Right renal pelvis (tissue), 4 donors: ENCODE measurements at places on chromosomes 5 and 9. TPM values are rescaled to one million over a fixed set of nuclear protein-coding genes. Genes with fewer than 3 reads are reported as not detected.

DNA sequence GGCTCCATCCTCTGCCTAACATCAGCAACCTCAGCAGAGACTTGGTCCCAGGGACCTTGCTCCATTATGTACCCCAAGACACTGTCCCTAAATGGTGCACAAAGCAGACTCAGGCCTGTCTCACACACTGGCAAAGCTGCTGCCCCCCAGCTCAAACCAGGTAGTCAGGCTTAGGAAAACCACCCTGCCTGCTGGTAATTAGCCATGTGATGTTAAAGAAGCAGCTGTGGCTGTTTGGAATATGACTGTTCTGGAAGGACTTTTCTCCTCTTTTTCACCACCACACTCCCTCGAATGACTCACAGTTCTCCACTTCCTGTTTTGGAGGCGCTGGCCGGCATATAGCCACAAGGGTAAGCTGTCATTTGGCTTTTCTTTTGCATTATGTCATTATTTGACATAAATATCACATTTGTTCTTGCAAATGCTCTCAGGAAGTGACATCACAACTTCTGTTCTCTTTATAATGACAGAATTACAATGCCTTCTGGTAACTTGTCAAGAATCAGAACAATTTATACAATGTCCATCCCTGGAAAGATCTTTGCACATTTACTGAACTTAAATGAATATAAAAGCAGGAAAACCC is 113.9 kb downstream of the SUSD1 start:
- no peak for DNase-seq

DNA sequence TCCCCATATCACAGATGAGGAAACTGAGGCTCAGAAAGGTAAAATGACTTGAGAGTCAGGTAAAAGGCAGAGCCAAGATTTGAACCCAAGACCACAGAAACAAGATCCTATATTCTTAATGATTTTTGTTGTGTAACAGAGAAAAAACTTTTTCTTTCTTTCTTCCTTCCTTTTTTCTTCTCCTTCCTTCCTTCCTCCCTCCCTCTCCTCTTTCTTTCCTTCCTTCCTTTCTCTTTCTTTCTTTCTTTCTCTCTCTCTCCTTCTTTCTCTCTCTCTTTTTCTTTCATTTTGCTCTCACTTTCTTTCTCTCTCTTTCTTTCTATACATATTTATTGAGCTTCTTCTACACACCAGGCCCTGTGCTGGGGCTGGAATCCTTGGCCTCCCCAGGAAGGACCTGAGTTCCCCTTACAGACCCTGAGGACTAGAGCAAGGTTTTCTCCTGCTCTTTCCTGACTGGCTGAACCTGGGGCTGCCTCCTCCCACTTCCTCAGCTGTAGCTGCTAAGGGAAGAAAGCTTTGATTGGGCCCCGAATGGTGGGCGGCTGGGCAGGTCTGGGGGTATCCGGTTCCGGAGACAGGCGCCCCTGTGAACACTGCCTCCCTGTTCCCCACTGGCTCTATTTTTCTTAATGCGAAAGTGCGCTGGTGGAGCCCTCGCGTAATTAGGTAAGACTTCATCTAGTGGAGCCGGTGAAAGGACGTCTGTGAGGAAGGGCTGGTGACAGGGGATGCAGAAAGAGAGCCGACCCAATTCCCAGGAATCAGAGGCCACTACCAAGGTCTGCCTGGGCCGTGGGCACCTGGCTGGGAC is 27.4 kb upstream of the KIF12 start:
- DNase-seq: no peak

DNA sequence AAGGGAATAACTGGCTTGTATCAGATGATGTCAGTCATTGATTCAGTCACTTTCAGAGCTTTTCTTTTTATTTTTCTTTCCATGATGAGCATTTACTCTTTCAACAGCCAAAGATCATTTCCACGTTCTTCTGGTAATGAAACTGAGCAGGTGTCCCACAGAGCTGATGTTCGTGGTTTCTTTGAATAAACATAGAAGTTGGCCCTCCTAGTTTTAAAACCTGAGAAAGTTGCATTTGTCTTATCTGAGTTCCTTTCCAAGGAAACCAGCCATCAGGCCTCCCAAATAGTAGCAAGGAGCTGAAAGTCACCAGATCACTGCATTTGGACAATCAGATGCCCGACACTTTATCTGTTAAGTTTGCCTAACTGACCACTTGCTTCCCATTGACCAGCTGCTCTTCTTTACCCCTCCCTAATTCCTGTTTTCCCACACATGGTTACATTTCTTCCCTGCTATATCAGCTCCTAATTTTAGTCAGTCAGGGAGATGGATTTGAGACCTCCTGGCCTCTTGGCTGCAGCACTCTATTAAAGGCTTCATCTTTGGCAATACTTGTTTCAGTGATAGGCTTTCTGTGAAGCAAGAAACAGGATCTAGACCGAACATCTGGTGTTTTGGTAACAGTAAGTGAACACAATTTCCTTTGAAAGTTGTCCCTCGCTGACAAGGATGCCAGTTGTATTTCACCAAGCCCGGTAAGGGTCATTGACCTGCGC is 420.8 kb downstream of the CHSY3 start:
- no peak for DNase-seq

DNA sequence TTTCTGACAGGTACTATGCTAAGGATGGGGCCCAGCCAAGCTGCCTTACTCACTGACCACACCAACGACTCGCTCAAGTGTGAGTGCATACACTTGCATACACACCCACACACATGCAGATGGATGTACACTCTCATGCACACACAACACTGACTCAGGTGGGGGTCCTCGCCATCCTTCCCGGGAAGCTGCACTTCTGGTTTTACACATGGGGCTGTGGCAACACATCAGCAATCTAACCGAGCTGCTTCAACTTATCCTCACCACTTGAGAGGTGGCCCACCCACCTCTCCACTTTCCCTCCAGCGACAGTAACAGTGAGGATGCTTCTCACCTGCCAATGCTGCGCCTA is 67.2 kb upstream of the SLC25A51 start:
- DNase-seq: no peak

- DNase-seq: no peak
Measured at GRCh38 chr5:56006094-56006493, 11.3 kb upstream of the IL6ST start.

GRCh38 chr5:2530609-2531008 is 220.9 kb downstream of the IRX2 start:
- no peak for DNase-seq

DNA sequence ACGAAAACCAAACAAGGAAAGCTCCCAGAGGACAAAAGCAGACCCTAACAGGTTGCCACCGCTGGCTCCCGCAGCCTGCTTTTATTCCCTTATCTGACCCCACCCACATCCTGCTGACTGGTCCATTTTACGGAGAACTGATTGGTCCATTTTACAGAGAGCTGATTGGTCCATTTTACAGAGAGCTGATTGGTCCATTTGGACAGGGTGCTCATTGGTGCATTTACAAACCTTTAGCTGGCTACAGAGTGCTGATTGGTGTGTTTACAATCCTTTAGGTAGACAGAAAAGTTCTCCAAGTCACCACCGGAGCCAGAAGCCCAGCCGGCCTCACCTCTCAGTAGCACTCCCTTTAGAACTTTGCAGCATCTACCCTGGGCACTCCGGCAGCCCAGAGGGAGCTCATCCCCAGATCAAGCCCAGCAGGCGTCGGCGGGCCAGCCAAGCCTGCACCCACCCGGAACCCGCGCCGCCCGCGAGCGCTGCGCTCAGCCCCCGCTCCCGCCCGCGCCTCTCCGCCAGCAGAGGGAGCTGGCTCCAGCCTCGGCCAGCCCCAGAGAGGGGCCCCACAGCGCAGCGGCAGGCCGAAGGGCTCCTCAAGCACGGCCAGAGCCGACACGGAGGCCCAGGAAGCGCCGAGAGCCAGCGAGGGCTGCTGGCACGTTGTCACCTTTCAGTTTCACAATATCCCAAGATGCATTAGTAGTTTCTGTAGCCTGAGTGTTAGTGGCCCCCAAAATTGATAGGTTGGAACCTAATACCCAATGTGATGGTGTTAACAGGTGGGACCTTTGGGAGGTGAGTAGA is 35.3 kb upstream of the CLPTM1L start:
- peak; percentile 12 for DNase-seq

DNA sequence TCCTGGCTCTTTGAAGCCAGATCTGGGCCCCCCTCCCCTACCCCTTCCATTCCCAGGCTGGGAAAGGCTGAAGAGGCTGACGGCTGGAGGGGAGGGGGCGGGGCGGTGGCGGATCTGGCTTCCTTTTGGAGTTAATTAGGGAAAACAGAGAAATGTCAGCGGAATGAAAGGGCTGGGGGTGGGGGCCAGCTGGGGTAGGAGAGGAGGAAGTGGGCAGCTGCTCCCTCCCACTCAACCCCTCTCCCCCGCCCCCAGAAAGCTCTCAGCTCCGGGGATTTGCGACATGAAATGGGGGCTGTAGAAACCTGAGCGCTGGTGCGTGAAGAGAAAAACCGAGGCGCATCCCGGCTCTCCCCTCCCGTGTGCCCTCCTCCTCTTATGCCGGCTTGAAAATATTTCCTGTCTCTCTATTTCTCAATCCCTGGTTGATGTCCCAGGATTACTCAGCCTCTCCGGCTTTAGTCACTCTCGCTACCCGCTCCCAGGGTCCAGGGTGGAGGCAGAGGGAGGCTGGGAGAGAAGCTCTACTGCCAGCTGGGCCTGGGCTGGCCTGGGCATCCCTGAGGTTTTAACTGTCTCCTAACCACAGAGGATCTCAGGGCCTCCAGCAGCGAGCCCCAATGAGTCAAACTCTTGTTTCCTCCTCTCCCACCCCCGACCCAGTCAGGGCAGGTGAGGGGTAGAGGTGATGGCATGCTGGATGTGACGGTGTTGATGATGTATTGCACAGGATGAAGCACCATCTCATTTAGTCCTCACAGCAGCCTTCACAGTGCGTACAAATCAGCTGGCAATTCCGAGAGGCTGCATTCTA is 20.1 kb downstream of the PCDHGC5 start:
- DNase-seq: peak; percentile 78

TRIM7 gene
- 0.29 TPM for polyA plus RNA-seq

MARCHF11 gene
- 4.4 TPM for polyA plus RNA-seq

DNA sequence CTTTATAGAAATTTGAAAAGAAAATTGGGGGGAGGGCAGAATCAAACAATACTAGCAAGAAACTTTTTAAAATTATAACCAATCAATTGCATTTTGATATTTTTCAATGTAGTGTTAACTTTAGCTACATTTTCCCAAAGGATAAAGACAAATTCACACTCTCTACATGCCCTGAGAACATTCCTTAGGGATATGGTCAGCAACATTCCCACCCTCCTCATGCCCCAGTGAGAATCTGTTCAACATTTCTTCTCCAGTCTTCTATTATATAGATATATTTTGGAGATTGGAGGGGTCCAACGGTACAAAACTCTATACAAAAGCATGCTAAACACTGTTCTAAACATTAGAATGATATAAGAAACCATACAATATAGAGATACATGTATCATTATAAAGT is 11.6 kb upstream of the PRR16 start:
- no peak for DNase-seq

DNA sequence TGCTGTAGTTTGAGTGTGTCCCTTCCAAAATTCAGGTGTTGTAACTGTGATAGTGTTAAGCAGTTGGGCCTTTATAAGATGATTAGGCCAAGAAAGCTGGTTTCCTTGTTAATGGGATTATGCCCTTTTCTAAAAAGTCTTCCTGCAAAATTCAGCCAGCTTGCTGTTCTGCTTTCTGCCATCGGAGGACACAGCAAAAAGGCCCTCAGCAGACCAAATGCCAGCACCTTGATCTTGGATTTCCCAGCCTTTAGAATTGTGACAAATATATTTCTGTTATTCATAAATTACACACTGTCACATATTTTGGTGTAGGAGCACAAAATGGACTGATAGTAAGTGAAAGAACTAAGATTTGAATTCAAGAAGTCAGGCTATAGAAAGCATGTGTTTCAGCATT is 203.2 kb downstream of the IZUMO3 start:
- DNase-seq: no peak

ADRB2 gene
- polyA plus RNA-seq: 0.13 TPM

GRCh38 chr5:146731909-146732659 is 146.5 kb downstream of the PPP2R2B start:
- no peak for DNase-seq

BARX1 gene
- polyA plus RNA-seq: 0.31 TPM

DNA sequence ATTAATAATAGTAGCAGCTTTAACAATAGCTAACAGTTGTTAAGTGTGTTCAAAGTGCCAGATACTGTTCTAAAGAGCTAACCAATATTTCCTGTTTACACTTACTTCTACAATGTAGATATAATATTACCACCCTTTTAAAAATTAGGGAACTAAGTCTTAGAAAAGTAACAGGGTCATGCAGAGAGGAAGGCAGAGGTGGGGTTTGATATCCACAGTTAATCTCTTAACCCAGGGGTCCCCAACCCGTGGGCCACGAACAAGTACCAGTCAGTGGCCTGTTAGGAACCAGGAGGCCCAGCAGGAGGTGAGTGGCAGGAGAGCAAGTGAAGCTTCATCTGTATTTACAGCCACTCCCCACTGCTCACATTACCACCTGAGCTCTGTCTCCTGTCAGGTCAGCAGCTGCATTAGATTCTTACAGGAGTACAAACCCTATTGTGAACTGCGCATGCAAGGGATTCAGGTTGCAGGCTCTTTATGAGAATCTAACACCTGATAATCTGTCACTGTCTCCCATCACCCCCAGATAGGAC is 89.1 kb downstream of the ACTL7B start:
- no peak for DNase-seq

DNA sequence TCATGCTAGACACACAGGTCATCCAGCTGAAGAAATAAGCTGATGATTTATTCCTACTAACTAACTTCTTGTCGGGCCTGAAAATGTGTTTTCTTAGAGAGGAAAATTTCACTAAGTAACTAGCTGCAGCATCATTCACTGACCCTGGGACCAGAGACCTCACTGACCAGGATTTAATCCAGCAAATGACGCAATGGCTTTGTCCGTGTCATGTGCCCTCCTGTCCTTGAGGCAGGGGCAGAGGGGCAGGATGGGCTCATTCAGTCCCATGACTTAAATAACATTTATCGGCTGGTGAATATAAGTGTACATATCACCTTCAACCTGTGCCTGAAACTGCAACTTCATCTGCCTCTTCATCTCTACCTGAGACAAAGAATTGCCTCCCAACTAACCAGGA is 154.8 kb downstream of the SEMA5A start:
- DNase-seq: no peak

PCDHGC3 gene
- 128 TPM for polyA plus RNA-seq

DNA sequence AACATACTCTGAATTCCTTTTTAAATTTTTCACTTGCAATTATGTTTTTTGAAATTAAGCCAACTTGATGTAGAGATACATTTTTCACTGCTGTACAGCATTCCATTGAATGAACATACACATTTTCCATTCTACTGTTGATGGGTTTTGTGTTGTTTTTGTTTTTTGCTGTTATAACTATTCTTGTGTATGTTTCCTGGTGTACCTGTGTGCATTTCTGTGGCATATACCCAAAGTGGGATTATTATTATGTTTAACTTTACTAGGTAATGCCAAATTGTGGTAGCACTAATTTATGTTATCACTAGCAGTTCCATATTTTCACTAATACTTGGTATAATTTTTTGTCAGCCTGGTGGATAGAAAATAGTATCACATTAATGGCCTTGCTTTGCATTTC is 2.7 kb downstream of the RFESD start:
- DNase-seq: no peak
